ENCODE measurements at places on chromosomes 1 and 21.

DNA sequence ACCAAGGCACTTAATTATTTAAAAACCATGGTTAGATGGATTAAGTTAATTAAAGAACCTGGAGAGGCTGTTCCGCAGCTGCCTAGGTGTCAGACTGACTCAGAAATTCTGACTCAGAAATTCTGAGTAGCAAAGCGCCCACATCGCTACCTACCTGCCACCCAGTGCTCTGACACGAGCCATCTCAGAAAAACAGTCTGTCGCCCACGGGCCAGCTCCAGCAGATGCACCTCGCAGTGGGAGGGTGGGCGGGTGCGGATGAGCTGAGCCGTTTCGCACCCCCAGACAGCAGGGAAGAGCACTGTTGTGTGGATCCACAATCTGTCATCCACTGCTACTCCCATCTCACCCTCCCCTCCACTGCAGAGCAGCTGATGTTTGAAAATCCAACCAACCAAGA lies 13.5 kb downstream of the KCNK1 start:
- peak; percentile 23 for DNase-seq

DNA sequence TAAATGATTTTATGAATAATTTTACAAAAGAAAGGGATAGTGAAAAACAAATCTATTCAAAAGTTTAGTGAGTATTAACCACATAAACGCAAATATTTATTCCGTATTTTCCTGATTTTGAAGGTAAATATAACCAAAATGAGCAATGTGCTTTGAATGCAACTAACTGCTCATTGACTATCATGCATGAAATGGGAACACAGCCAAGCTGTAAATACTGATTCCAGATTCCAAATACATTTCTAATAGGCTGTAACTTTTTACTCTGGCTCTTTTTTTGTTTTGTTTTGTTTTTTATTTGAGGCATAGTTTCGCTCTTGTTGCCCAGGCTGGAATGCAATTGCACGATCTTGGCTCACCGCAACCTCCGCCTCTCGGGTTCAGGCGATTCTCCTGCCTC lies 41.8 kb downstream of the SELENOF start:
- DNase-seq: no peak

DNA sequence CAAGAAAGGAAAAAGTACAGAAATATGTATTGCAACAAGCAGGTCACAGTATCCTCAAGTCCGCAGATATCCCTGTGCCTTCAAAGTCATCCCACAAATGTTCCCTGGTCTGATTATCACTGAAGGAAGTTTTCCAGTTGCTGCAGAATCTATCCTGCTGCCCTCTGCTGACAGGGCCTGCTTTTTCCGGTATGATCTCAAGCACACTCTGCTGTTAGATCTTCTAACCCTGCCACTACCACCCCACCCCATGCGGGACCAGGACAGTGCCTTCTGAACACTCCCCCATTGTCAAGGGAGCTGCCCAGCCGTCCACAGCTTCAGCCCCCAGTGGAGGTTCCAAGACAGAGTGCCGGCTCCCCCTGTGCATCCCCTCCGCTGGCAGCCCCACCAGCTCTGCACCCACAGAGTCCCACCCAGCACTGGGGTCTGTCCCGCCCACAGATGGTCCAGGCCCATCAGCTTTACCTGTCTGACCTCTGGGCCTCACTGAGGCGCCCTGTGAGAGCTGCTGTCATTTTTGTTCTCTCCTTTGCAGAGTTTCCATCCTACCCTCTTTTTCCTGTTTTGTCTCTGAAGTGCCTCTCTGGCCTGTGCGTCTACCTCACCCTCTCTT lies 27.9 kb downstream of the FAM163A start:
- no peak for DNase-seq

DNA sequence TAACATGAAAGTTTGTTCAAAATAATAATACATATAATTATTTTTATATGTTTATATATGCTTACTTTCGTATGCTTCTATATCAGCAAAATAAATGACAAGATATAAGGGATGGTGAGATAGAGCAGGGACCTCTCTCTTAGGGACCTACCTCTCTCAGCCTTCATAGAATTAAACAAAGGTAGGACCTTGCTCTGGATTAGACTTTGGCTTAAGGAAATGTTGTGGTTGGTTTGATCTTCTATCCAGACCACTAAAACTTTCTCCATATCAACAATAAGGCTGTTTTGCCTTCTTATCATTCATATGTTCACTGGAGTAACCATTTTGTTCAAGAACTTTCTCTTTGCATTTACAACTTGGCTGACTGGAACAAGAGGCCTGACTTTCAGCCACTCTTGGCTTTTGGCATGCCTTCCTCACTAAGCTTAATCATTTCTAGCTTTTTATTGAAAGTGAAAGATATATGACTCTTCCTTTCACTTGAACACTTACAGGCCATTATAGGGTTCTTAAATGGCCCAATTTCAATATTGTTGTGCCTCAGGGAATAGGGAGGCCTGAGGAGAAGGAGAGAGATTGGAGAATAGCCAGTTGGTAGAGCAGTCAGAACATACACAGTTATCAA lies 14.4 kb downstream of the FRRS1 start:
- no peak for DNase-seq

DNA sequence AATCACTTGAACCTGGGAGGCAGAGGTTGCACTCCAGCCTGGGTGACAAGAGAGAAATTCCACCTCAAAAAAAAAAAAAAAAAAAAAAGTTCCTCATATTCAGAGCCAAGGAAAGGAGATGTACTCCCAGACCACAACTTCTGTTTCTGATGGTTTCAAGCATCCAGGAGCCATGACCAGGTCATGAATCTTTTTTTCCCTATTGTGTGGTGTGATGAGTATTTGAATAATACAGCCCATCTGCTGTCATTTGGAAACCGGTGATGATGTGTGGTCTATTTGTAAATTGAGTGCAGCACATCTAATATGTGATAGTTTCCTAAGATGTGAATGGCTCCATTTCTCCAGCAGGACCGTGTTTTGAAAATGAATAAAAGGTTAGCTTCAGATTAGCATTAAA lies 18.6 kb downstream of the PIK3CD start:
- DNase-seq: no peak

- DNase-seq: no peak
These were observed 4.2 kb upstream of the PRXL2B start for GRCh38 chr1:2582391-2582790.

DNA sequence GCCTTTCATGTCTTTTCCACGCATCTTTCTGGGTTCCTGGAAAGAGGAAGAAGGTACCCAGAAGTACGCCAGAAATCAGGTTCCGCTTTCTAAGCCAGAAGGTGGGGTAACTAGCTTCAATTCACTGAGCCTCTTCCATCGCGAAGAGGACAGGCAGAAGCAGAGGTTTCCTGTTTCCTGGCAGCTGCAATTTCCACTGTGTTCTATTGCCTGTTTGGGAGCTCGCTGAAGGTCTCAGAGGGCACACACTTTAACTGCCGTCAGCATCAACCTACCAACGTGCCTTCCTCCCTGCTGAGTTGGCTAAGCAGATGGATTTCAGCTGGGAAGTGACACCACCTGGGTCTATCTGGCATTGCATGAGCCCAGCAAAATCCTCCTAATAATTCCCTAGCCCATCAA lies 10.0 kb downstream of the NCF2 start:
- no peak for DNase-seq

DNA sequence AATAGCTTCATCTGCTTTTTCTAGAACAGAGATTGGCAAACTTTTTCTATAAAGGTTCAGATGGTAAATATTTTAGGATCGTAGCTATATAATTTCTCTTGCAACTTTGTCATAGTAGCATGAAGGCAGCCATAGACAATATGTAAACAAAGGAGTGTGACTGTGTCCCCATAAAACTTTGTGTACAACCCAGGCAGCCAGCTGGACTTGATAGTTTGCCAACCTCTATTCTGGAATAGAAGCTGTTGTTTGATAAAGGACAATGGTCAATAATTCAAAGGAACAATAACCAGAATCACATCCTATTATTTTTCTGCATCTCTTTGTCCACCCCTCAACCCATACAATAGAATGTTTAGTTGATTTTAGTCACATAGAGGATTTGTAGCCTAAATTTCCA lies 286.7 kb downstream of the LMX1A start:
- no peak for DNase-seq

- DNase-seq: no peak
These were observed 41.8 kb upstream of the POFUT2 start for GRCh38 chr21:45329261-45330074.

GRCh38 chr21:45607909-45608295 lies 35.6 kb upstream of the PCBP3 start:
- DNase-seq: no peak

DNA sequence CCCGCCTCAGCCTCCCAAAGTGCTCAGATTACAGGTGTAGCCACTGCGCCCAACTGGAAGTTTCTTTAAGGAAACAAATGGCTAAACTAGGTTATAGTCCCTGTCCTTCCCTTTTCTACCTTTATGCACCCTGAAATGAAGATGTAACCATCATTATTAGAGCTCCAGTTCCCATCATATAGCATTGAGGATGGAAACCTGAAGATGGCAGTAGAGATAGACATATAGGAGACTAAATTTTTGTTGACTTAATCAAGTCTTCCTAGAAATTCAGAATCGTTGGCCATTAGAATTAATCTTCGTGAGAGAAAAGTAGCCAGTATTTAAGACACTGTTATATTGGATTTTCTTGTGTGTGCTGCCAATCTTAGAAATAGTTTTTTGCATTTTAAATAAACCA lies 1016.3 kb upstream of the NCAM2 start:
- DNase-seq: no peak

- DNase-seq: no peak
These were observed 8.4 kb downstream of the TSEN15 start for GRCh38 chr1:184059887-184060286.

GRCh38 chr1:9510130-9510529 lies 29.1 kb upstream of the SLC25A33 start:
- no peak for DNase-seq

GRCh38 chr1:156942576-156942975 lies 22.1 kb downstream of the LRRC71 start:
- no peak for DNase-seq

DNA sequence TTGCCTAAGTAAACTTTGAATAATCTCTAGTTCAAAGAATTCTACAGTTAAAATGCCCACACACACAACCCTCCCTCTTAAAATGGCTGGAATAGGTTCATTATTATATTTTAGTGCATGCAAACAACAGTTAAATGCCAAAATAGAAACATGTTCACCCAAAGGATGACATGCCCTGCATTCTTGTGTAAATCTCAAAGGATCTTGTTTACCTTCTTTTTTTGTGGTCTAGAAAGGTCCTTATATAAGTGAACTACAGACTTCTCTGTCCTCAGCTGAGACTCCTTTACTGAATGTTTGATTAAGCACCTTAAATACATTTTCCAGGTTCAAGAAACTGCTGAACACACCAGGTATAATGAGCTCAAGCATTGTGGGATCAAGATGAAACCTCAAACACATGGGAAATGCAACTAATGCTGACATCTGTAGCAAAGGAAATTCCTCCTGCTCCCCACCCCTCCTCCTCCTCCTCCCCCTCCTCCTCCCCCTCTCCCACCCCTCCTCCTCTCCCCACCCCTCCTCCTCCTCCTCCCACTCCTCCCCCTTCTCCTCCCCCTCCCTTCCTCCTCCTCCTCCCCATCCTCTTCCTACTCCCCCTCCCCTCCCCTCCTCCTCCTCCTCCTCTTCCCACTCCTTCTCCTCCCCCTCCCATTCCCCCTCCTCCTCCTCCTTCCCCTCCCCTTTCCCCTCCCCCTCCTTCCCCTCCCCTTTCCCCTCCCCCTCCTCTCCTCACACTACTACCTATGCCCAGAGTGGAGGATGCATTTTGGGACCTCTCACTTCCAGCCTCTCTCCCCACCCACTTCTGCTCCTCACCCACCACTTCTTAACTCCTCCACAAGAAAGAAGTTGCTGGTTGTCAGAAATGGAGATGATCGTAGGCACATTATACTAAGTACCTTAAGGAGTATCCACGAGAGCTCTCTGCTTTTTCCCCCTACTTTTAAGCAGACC lies 233.9 kb downstream of the MRPL39 start:
- no peak for DNase-seq

DNA sequence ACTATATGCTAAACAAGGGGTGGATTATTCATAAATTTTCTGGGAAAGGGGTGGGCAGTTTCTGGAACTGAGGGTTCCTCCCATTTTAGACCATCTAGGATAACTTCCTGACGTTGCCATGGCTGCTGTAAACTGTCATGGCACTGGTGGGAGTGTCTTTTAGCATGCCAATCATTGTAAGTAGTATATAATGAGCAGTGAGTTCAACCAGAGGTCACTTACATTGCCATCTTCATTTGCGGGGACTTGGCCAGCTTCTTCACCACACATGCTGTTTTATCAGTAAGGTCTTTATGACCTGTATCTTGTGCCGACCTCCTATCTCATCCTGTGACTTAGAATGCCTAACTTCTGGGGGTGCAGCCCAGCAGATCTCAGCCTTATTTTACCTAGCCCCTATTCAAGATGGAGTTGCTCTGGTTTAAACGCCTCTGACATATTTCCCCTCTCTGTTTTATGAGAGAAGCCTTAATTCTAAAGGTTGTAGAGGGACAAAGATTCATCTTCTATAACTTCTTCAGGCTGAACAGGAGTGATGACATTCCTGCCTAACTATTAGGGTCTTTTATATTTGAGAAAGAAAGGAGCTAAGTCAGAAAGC lies 60.4 kb downstream of the DIP2A start:
- no peak for DNase-seq

- DNase-seq: no peak
These were observed 80.7 kb downstream of the NID1 start for GRCh38 chr1:235984041-235984825.

- DNase-seq: no peak
These were observed 51.9 kb upstream of the RHOU start for GRCh38 chr1:228683428-228683827.

DNA sequence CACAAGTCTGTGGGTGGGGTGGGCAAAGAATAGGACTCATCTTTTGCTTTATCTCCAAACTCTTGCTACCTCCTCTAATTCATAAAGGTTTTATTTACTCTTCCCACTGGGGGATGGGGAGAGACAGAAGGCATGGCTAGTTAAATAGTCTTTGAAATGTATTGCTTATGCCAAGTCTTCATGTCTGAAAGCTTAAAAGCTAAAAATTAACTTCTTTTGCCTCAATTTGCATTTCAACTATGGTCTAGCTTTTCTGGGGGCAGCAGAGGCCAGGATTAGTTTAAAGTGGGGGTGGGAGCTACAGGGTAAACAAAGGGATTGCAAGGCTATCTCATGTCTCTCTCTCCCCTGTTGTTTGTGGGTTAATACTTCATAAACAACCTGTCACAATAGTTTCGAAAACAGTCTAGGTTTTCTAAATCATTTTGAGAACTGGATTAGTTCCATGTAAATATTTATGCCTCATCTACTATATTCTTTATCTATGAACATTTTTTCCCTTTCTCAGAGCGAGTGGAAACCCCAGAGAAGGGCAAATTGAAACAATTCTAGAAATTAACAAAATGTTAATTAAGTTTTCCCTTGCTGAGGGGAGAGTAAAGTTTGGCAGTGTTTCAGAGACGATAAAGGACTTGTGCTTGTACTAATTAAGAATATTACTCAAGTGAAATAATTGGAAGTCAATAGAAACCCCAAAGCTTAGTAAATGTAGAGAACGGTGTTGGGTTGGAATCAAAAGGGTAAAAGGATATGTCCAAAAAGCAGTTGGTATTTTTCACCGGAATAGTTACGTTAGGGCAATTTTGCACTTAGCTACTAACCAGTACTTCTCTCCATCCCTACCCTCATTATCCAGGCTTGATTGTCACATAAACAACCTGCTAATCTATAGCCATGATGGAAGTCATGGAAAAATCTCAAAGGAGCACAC lies 182.2 kb downstream of the GIPC2 start:
- DNase-seq: no peak

GRCh38 chr1:26734501-26735058 lies 38.8 kb downstream of the ARID1A start:
- no peak for DNase-seq

GRCh38 chr1:95408507-95409136 lies 174.6 kb downstream of the RWDD3 start:
- no peak for DNase-seq
